ENCODE measurements at places on chromosomes 2 and 18.

DNA sequence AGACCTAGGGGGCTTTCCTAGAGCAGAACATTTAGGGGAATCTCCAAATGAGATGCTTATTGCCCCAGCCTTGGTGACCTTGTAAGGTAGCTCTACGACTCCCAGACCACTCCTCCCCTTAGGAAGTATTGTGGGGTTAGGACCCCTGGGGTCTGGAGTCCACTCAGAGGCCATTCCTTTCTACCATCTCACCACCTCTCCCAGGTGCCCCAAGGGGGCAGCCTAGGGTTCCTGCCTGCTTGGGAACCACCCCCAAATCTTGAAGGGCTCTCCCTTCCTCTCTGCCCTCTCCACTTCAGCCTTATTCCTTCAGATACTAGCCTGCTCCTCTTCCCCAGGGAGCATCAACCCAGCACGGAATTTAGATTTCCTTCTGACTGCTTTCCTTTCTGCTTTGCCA lies 17.5 kb upstream of the EXOC6B start:
- DNase-seq = no peak

DNA sequence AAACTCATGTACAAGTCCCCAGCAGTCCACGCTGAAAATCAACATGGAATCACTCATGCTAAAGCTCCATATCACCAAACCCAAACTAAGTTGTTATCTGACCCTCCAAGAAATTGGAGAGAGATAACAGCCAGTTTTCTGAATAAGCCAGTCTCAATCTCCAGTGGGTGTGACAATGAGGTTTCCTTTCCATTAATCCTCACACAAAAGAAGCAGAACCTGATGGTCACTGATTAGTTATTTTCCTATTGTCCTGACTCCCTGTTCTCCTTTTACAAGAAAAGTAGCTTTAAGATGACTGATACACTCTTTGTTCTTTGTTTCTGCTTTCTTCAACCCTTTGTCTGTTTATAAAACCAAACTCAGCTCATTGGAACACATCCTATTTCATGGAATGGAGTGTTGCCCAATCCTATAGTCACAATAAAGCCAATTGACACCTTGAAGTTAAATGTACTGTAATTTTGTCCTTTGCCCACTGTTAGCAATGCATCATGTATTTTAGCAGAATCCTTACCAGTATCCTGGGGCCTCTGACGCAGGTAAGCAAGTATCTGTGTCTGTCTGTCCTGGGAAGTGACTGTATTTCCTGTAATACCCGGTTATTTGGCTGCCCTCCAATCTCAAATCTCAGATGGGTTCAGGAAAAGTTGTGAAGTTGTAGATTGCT lies 30.6 kb upstream of the SH3RF3 start:
- no peak for DNase-seq

DNA sequence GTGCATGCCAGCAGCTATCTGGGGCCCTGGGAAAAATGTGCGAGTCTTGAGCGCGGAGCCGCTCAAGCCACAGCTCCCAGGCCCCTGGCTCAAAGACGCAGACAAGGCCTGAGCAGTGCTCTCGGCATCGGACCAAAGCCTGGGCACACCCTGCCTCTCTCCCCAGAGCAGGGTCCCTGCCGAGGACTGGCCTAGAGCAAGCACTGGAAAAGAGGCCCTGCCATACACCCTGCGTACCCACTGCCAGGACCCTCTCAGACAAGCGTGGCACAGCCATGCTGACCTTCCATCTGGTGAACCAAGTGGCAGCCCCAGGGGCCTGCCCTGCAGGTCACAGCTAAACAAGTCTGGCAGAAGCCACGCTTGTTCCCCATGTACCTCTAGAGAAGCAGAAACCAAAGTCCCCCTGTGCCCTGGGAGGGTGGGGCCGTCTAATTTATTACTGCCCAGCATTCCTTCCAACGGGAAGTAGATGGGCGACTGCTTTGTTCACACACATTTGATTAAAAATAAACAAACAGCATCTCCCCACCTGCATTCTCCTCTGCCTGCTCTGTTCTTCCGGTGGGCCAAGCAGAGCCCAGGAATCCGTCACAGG lies 14.0 kb downstream of the STK25 start:
- no peak for DNase-seq

GRCh38 chr2:132252191-132252893 lies 90.6 kb upstream of the ANKRD30BL start:
- DNase-seq = no peak

DNA sequence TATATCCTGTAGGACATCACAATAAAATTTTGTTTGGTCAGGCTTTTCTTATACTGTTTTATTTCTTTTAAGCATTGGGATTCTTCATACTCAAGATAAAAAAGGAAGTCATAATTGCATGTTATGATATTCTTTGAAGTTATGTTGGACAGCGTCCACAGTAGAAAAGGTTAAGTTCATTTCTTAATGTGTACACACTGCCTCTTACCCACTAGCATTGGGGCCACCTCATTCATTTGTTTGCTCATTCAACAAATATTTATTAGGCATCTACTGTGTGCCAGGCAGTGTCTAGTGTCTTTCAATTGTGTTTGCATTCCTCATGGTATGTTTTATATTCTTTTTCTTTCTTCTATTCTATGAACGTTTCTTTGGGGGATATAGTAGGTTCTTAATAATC lies 70.2 kb downstream of the PTPRM start:
- DNase-seq = no peak

DNA sequence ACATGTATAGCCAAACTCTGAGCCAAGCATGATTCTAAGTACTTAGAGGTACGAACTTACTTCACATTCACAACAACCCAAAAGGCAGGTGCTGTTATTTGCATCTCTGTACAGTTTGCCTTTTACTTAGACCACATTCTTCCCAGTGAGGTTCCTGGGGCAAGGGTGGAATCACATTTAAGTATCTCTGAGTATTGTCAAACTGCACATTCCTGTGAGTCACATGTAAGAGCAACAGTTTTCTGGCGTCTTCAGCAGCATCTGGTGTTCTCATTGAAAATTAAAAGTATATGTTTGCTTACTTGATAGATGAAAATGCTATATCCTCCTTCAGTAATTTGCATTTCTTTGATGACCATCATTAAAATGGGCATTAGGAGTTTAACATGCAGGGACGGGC lies 119.1 kb downstream of the UXS1 start:
- DNase-seq = no peak

GRCh38 chr18:37432436-37433195 lies 133.0 kb downstream of the CELF4 start:
- no peak for DNase-seq

DNA sequence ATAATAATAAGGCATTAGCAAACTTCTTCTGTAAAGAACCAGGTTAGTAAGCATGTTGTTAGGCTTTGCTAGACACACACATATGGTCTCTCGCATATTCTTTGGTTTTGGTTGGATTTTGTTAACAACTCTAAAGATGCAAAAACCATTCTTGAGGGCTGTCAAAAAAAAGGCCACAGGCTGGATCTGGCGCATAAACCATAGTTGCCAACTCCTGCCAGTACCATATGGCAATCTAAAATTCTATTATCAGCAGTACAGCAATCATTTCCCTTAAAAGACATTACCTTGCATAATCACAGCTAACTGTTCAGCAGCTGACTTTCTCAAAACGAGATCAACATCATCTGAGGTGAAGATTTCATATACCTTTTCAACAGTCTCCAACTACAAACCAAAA lies 63.5 kb downstream of the RTTN start:
- DNase-seq = no peak

DNA sequence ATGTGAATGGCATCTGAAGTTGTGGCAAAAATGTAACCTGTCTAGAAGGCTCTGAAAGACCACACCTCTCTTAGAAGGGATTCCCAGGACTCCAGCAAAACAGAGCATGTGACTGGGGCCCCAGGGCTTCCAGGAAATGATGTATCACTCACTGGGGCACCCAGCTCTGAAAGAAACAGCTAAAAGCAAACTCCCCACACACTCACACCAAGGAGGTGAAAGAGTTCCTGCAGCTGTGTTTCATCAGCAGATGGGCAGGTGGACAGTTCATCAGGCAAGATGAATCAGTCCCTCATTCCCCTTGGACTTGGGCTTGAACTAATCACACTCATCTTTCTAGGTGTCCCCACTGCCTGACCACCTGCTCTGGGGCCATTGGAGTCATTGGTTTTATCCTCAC lies 76.2 kb downstream of the CCBE1 start:
- DNase-seq = no peak

DNA sequence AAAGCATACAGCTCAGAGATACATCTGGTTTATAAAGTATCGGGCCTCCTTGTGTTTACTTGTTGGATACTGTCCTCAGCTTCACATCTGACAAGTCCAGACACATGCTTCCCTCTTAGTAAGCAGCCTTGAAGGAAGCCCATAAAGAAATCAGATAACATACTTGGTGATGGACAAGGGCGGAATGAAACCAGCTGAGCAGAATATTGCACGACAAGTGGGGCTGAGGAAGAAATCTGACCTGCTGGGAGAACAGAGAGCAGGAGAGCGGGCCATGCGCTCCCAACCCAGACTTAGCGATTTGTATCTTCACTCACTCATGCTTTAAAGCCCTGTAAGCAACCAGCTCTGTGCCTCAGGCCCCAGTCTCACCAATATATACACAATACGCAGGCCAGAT lies 208.4 kb downstream of the CDH20 start:
- no peak for DNase-seq

- DNase-seq = no peak
These were observed 69.3 kb upstream of the HK2 start for GRCh38 chr2:74764429-74765272.

DNA sequence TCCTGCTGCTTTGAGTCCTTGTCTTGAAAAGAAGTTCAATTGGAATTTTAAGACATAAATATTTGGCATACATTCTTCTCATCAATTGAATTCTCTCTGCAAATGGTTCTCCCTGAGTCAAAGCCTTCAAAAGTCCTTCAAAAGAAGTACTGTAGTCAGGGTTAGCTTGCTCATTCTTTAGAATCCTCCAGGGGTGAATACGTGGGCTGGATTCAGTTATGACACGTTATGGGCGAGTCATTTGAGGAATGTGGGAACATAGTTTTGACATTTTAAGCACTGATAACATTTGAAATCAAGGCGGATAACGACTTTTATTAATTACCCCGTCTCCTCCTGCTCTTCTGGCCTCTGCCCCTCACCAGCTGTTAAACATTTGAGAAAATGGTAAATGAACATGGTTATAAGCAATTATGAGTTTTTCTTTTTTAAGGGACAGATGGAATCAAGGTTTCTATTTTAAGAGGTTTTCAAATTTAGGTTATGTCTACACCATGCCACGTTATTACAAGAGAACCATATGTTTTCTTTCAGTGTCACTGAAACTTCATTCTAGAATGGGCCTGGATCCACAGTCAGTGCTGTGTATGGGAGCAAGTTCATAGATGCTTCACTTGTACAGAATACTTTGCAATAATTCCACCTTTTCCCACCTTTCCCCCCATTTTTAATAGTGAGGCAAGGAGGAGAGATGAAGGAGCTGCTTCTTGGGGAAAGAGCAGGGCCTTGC lies 273.1 kb downstream of the TSN start:
- no peak for DNase-seq

DNA sequence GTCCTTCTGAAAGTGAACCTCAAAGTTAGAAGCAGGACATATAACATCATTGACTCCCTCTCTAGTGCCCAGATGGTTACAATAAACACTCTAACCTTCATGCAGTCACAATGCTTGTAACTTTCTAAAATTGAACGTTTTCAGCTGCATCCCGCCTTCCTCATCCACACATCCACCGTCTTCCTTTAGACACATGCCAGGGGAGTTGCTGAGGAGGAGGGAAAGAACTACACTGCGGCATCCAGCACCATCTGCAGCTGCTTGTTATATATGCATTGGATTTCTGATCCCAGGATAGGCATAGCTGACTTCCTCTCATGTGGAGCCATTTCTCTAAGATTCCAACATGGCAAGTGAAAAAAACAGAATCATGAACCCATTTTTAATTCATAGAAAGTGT lies 96.8 kb downstream of the FBXO15 start:
- no peak for DNase-seq

GRCh38 chr2:214587442-214587841 lies 176.6 kb downstream of the VWC2L start:
- DNase-seq = no peak

GRCh38 chr18:27824841-27825681 lies 351.9 kb downstream of the CDH2 start:
- DNase-seq = no peak

GRCh38 chr2:137155356-137156104 lies 390.2 kb downstream of the THSD7B start:
- no peak for DNase-seq

DNA sequence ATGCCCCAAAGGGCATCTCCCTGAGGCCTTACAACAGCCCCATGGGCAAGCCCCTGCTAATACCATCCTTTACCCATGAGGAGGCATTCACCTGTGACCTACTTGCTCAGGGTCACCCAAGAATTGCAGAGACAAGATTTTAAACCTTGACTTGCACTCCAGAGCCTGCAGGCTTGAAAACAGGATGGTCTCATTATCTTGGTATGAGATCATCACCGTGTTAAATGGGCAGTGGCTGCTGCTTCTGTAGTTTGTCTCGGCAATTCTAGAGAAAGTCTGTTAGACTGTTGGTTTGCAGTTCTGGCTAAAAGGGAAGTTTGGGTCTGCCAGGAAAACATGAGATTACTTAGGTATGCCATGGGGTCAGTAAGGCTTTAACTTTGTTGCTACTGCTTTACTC lies 698.9 kb downstream of the GALR1 start:
- DNase-seq = no peak

- no peak for DNase-seq
These were observed 7.3 kb downstream of the TGIF1 start for GRCh38 chr18:3457261-3457724.

DNA sequence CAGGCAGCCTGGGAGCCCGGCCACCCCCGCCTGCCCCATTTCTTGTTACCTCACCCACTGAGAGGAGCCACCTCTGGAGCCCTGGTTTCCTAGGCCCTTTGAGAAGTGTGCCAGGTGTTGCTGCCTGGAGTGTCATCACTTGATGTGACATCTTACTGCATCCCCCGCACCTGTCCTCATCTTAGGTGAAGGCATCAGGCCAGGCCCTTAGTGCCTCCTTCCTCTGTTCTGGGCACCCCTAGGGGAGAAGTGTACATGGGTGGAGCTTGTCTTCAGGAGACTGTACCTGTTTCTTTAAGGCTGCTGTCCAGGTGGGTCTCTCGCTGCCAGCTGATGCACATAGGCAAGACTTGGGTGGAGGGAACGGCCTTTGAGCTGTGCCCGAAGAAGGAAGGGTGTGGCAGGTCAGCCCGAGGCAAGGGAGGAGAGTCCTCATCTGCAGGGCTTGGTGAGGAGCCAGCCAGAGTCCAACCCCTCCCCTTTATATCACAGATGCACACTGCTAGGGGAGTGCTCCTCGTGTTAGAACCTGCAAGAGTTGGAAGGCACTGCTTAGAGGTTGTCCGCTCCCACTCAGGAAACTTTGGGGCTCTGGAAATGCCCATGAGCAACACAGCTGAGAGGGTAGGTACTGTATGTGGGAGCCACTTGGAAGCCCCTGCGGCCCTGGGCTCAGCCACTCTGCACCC lies 45.9 kb downstream of the NCK2 start:
- DNase-seq = no peak

- no peak for DNase-seq
These were observed 29.7 kb downstream of the NAB1 start for GRCh38 chr2:190678444-190679162.
